ENCODE measurements at places on chromosomes 7 and 10.
A peak's percentile ranks its signal among the peaks of the same experiment; 100 is the strongest.

DNA sequence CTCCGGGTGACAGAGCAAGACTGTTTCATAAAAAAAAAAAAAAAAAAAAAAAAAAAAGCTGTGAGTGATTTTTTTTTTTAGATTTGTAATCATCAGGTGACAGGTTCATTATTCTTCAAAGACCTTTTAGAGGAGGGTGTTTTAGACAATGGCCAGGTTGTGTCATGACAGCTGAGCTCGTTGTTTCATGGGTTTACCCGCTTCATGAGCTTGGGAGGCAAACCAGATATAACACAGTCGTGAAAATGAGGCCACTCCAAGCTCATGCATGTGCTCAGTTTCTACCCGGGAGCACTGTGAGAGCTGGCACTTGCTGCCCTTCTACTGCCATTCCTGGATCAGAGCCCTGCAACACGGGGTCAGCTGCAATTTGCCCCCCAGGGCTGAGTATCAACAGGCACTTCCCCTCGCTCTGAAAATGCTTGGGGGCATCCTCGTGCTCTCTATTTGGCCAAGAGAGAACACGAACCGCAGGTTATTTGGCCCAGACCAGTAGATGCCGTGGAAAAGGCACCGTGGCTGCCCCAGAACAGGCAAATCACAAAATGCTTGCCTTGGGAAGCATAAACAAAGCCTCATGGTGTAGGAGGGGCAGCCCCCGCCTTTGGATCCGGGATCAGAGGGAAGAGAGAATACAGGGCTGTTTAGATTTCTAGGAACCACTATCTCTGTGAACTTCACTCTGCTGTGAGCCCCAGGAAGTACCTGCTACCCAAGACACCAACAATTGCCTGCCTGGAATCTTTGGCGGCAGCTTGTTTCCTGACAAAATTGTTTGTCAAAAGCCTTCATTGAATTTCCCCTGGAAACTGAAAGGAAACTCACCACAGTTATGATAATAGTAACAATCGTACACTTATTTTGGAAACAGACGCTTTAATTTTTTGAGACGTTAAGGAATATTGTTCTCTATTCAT is 371.0 kb downstream of the FRMD4A start:
- DNase-seq: no peak

DNA sequence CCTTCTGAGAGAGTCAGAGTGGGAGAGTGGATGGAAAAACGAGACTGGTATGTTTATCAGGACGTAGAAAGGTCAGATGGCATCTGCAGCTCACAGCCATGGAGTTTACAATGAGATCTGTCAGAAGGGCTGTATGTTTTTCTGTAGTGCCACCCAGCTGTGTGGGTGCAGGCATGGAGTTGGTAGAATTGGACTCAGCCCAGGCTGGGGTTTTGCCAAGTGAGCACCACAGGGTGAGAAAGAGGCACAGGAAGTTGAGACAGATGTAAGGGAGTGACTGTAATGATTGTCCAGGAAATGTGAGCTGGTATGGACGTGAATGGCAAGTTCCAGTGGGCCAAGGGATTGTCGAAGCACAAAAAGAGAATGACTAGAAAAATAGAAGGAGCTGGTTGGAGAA is 9.1 kb upstream of the ZYX start:
- DNase-seq: no peak

GRCh38 chr10:126242397-126243260 is 145.6 kb downstream of the ADAM12 start:
- DNase-seq: no peak

DNA sequence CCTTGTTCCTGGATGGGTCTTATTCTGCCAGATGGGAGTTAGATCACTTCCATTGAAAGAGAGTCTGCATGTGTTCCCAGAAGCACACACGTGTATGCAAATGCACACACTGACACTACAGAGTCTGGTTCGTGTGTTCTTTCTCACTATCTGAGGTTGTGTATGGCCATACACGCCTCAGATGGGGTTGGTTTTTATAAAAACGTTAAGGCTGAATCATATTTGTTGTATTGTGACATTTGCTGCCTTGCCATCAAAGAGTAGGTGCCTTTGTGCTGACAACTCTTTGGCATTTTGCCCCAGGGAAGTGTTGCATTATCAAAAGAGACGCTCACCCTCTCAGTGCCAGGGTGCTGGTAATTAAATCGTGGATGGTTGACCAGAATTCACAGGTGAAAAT is 37.7 kb upstream of the HDAC9 start:
- DNase-seq: no peak

GRCh38 chr10:73644015-73644743 is 2.9 kb upstream of the MYOZ1 start:
- peak; percentile 69 for DNase-seq

- peak; percentile 39 for DNase-seq
These were observed 2.3 kb downstream of the HKDC1 start for GRCh38 chr10:69222157-69223027.

GRCh38 chr7:22109761-22110160 is 164.1 kb upstream of the CDCA7L start:
- peak; percentile 46 for DNase-seq

DNA sequence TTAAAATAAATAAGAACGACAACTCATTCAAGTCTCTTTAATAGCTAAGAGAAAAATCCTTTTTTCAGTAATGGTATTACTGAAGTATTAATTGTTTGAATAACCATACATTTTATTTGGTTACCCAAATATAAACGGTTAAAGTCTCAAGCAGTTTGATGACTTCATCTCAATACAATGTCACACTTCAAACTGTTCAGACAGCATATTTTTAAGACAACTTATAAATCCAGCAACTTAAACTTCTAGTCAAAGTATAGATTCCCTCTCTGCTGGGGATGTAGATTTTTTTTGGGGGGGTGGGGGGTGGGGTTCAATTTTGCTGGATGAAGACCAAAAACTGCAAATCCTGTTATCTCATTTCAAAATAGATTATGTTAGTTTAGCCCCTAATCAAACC is 42.0 kb downstream of the GNA12 start:
- DNase-seq: no peak

DNA sequence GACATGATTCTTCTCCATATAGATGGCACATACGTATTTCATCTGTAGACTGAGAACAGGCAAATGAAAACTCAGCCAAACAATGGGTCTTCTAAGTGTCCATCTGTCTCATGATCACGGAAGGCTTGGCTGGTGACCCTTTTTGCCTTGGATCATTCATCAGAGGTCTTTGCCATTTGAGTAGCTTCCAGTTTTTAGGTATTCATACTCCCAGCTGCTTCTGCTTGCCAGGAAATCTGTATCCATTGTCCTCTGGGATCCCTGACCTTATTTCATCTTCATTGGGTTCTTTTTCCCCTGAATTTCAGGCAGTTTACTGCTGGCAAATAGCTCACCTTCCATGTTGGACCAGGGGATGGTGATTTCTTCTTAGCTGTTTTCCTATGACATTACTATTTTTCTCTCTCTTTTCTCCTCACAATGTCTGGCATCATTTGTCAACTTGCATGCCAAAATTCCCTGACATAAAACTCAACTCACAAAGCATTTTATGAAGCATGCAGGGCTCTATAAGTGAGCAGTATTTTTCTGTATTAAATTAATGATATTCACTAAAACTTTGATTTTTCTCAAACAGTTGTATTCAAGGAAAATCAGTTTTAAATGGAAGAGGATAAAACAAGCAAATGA is 241.2 kb downstream of the DNAJB9 start:
- no peak for DNase-seq

DNA sequence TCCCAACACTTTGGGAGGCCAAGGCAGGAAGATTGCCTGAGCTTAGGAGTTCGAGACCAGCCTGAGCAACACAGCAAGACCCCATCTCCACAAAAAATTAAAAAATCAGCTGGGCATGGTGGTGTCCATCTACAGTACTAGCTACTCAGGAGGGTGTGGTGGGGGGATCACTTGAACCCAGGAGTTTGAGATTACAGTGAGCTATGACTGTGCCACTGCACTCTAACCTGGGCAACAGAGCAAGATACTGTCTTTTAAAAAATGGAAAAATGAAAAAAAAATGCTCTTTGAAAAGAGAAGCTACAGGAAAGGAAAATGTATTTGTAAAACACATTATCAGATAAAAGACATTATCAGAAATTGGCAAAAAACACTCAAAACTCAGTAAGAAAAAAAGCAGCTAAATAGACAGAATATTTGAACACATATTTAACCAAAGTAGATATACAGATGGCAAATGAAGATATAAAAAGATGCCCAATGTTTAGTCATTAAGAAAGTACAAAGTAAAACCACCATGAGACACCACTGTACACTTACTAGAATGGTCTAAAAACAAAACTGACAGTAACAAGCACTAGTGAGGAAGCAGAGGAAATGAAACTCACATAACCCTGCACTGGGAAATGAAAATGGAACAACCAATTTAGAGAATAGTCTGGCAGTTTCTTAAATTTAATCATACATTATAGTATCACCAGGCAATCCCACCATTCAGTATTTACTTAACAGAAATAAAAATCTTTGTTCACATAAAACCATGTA is 40.5 kb downstream of the NRBF2 start:
- DNase-seq: no peak

DNA sequence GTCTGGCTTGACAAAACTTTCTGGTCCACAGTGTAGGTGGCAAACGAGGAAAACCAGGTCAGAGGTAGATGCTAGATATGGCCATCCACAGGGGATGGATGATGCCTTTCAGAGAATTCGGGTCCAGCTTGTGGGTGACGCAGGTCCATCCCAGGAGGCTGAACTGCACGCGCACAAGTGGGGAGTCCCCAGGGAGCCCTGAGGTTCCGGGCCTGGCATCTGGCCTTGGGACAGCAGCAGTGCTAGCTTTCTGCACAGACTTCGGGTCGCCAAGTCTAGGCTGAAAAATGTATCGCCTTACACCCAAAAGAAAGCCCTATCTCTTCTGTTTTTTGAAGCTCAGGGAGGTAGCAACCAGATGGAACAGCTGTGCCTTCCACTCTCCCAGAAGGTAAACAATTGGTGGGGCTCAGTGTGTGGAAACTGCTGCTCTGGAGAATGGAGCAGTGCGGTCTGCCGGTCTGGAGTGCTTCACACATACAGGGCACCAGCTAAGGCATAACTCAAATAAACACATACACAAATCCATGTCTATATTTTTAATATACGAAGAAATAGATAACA is 119.3 kb upstream of the ACBD5 start:
- DNase-seq: no peak

All from D341Med (cell line).